Cardiac muscle cell (in vitro differentiated cells and primary cell): ENCODE measurements at places on chromosomes 16 and 17.
A peak's percentile ranks its signal among the peaks of the same experiment; 100 is the strongest.

GRCh38 chr17:32227910-32228309, 37.7 kb upstream of the RHBDL3 start:
- DNase-seq, result no peak

GRCh38 chr16:69225121-69225520, 38.2 kb downstream of the SNTB2 start:
- DNase-seq, result no peak

- no peak for DNase-seq
Measured at GRCh38 chr17:13253733-13254410, 236.0 kb upstream of the ELAC2 start.

DNA sequence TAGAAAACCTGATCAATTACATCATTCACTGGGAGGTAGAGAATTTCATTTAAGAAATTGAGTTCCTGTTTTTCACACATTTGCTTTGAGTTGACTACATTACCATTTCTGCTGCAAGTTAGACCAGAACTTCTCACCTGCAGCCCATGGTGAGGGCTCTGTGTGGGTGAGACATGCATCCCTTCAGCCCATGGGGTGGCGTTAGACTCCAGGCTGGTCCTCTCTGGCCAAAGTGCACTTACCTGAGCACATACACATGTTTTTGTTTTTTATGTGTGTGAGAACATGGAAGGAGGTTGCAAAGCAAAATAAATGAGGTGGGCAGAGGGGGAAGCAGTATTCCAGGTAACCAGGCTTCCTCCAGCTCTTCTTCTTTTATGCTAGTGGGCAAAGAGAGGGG, 470.2 kb downstream of the PMP22 start:
- DNase-seq, result no peak

GRCh38 chr17:13114601-13115031, 96.8 kb upstream of the ELAC2 start:
- DNase-seq, result peak; percentile 62

GRCh38 chr17:74995847-74996246, 8.4 kb downstream of the CDR2L start:
- no peak for DNase-seq

DNA sequence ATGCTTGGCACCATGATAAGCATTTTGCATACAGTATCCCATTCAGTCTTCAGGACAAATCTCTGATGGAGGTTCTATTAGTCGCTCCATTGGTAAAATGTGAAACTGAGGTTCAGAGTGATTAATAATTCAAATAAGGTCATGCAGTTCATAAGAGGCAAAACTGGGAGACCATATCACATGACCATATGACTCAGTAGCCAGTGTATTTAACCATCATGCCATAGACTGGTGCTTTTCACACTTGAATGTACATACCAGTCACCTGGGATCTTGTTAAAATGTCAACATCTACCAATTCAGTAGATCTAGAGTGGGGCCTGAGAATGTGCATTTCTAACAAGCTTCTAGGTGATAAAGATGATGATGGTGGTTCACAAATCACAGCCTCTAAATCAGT, 4.3 kb downstream of the ACSM3 start:
- DNase-seq, result no peak

GRCh38 chr17:64171041-64171440, 41.1 kb upstream of the ERN1 start:
- peak; percentile 47 for DNase-seq

DNA sequence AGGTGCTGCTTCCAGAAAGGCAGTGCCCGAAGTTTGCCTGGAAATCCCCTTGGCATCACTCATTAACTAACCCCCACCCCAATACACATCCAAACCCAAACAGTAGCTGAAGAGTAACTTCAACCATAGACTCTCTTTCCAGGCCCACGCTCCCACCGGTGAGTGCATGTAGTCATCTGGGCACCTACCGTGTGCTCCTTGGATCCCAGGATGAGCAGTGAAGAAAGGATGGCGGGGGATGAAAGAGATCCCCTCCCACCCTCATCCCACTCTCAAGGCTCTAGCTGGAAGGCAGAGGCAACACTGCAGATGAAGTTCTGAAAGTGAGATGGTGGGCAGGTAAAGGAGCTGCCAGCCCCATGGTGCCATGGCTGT, 305.0 kb downstream of the SOX9 start:
- DNase-seq, result no peak

GRCh38 chr17:2137342-2138098, 82.6 kb downstream of the HIC1 start:
- DNase-seq, result no peak

DNA sequence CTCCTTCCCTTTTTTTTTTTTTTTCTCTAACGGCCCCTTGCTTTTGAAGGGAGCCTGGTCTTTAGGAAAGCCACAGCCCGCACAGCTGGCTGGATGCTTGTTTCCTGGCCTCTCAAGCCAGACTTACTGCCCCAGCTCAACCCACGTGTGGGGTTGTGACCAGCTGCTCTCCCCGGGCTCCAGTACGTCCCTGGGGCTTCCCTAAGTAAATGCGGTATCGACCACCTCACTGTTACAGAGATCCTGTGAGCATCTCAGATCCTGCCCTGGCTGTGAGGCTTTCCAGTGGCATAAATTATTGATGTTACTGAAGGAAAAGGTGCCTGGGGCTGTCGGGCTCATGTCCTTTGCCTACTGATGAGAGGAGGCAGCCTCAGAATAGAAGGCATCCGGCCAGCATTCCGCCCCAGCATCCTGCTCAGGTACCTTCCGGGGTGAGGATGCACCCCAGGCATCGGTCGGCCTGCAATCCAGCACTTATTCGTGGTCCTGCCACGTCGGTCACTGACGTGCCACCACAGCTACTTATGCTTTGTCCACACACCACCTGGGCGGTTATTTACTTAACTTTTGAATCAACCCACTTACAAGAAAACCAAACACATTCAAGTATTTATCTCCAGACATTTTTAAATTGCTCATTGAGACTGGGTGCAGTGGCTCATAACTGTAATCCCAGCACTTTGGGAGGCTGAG, 9.6 kb downstream of the GPRC5B start:
- no peak for DNase-seq

- no peak for DNase-seq
Measured at GRCh38 chr16:77500934-77501664, 66.3 kb upstream of the ADAMTS18 start.

DNA sequence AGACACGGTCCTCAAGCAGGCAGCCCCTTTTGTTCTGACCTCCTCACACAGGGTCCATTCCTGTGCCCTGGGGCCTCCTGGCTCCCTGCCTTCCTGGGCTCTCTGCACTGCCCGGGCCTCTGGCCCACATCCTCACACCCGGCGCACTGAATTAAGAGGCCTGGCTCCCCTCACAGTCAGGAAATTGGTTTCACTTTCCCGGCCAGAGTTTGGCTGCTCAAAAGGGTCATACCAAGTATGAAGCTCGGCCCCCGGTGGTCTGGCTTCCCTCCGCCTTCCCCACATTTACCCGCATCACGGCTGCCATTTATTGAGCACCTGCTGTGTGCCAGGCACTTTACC, 220.0 kb downstream of the NTN1 start:
- DNase-seq, result peak; percentile 28

DNA sequence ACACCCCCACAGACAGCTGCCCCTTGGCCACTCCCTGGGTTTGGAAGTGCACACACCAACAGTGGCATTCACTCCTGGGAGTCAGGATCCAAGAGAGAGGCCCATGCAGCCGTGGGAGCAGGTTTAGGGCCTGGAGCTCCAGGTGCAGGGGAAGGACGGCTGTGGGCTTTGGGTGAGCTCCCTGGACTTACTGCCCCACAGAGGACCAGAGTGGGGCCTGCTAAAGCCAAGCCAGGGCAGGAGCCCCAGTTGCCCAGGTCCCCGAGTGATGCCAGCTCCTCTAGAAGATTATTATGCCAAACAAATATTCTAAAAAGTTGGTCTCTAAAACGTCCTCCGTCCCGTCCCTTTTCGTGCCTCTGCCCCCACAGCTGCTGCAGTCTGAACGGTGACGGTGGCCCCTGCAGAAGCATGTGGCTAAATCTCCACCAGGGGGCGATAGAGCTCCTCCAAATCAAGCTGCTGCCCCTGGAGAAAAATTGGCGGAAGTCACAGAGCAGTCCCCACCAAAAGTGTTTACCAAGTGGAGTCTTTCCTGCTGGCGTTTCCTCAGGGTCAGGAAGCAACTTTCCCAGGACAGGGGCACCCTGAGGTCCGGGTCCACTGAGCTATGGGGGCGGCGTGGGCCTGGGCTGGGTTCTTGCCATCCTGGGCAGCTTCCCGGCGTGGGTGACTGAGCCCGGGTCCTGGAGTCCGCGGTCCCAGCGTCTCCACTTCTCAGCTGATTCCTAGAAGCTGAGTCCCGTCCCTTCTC, 4.2 kb downstream of the ARMC7 start:
- DNase-seq, result peak; percentile 94

GRCh38 chr16:67246756-67247191, 507 bp downstream of the FHOD1 start:
- DNase-seq, result no peak

- peak; percentile 33 for DNase-seq
Measured at GRCh38 chr16:11640987-11641817, 27.1 kb upstream of the SNN start.

DNA sequence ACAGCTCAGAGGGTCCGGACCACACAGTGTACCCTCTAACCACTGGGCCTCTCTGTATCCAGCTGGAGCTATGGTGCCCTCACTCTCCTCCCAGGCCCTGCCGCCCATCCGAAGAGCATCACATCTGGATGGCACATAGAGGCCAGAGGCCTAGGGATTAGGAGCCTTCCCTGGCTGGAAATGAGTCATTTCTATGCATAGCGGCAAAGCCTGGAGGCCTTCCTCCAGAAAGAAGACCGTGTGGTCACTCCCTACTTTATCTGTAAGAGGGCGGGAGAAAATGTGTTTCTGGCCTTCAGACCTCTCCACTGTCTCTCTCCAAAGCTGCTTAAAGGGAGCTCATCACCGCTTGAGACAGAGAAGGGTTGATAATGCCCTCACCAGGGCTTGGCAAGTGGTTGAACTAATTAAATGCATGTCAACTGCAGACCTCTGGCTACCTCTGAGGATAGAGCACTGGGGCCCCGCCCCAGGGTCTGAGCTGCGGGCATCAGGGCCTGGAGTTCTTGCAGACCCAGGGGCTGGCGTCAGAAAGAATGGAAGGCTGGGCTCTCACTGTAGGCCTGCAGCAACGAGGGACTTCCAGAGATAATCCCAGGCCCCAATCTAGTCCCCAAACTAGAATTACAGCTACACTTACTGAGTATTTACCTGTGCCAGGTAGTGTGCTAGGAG, 122.2 kb downstream of the IRX5 start:
- DNase-seq, result peak; percentile 2

- DNase-seq, result no peak
Measured at GRCh38 chr16:88817785-88818574, 6.3 kb upstream of the APRT start.

- no peak for DNase-seq
Measured at GRCh38 chr17:17419166-17419565, 57.6 kb upstream of the MED9 start.

DNA sequence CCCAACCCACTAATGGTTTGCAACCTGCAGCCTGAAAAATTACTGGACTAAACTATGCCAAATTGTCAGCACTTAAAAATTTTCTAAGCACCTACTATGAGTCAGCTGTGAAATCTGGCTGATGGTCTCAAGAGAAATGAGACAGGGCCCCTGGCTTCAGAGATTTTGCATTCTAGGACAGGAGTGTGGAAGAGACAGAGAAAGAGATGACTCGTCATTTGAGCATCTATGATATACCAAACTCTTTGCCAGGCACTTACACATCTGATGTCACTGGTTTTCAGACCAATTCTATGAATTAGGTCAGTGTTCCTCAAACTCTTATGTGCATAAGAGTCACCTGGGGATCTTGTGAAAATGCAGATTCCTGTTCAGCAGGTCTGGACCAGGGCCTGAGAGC, 44.4 kb downstream of the CLEC19A start:
- no peak for DNase-seq

DNA sequence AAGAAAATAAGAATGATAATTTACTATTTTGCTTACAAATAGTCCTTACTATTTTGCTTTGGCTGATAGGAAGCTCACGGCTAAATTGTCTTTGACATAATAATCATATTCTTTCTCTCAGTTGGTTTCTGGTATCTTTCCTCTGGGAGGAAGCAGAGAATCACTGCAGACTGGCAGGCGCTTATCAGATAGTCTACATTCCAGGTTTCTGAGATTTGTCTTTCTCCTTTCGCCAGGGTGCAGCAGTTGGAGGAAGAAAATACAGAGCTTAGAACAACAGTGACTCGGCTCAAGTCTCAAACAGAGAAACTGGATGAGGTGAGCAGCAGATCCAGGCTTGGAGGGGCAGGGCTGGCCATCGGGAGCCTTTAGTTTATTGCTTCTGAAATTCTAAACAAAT, 136.1 kb downstream of the RAB11FIP4 start:
- DNase-seq, result peak; percentile 62

DNA sequence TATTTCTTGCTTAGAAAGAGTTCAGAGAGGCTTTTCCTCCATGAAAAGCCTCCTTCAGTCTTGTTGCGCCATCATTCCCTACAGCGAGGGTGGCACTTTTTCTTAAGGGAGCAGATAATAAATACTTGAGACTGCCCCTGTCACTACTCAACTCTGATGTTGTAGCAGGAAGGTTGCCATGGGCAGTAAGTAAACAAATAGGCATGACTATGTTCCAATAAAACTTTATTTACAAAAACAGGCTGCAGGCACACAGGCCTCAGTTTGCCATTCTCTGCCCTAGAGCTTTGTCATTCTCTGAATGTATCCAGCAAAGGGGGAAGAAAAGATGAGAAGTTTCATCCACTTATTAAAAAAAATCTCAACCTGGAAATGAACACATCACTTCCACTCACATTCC, 60.4 kb downstream of the MYOCD start:
- DNase-seq, result no peak

GRCh38 chr16:85139881-85140339, 27.6 kb upstream of the CIBAR2 start:
- DNase-seq, result no peak

- no peak for DNase-seq
Measured at GRCh38 chr16:15705064-15705565, 55.1 kb downstream of the NDE1 start.

DNA sequence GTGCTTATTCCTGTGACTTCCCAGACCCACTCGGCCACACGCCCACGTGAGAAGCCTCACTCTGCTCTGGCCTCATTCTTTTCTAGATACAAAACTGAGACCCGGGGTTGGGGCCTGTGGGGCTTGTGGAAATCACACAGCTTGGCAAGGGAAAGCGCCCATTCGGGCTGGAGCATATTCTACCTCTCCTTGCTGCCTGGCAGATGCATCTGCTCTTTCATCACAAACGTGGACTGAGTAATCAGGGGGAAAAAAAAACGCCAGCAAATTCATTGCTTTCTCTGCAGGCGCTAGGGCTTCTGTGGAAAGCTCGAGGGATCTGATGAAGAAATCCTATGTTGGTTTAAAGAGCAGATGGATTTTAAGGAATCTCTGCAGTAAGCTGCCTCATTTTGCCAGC, 44.4 kb downstream of the DNAH9 start:
- DNase-seq, result no peak

DNA sequence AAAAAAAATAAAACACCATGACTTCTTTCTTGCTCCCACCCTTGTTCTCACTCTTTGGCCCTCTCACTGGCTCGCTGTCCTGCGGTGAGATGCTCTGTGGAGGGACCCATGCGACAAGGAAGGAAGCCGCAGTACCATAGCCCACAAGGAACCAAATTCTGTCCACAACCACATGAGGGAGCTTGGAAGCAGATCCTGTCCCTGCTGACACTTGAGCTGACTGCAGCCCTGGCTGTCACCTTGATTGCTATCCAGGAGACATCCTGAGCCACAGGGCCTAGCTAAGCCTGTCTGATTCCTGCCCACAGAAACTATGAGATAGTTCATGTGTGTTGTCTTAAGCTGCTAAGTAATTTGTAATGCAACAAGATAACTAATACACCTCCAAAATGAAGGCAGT, 4.8 kb upstream of the MT2A start:
- no peak for DNase-seq

- peak; percentile 45 for DNase-seq
Measured at GRCh38 chr16:72878301-72879269, 169.3 kb downstream of the ZFHX3 start.

GRCh38 chr17:20735796-20736195, 156.3 kb downstream of the CDRT15L2 start:
- DNase-seq, result no peak
